ENCODE measurements at places on chromosomes 12 and 14.

DNA sequence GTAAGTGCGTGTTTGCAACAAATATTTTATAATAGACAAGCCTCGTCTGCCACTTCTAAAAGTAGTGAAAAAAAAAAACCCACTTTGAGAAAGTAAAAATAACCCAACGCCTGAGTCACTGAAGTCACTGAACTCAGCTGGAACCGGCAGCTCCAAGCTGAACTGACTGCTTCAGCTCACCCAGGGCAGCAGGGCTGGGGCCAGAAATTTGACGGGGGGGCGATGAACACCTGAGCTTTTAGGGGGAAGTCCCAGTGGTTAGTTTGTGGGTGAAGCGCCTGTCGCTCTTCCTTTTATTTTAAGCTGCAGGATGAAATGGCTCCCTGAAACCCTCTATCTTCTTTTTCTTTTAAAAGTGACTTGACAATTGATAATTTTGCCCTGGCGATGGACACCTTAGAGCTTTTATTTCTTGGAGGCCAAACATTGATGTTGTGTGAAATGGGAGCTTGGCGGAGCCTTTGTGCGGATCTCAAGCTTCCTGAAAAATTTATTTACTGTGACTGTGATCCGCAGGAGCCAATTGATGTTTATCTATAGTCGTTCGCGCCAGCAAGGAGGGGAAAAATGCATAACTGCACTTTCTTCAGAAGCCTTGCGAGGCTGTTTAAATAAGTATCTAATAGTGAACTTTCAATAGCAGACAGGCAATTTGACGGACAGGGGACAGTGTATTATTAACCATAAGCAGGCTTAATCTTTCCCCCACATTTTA is 173.2 kb upstream of the MYL2 start:
- no peak for DNase-seq

DNA sequence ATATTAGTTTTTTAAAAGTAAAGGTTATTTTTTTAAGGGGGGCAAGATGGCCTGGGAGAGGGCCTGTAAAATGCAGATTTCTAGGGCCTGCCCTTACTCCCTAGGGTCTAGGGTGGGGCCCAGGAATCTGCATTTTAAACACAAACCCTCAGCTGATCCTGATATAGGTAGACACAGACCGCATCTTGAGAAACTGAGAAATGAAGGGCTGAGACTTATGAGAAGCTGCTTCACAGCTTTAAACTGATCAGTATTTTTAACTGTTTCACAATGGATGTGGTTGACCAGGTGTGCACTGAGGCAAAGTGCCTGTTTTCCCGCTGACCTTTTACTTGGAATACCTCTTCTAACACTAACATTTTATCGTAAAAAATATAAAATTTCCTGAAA is 84.0 kb downstream of the CCDC88C start:
- DNase-seq, result no peak

DNA sequence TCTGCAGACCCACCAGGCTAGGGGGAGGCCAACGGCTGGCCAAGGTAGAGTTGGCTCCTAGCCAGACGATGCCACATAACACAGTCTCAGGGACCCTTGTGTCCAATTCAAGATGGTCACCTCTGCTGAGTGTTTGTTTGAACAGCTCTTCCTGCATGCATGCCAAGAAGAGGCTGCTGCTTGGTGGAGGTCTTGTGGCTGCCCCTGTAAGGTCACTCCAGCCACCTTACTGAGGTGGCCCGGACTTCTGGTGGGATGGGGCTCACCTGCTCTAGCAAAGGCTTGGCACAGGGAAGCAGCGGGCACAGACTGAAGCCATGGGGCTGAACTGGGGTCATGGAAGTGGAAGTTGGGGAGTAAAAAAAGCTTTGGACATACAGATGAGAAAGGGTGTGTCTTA is 210.3 kb downstream of the GLT1D1 start:
- DNase-seq, result no peak

DNA sequence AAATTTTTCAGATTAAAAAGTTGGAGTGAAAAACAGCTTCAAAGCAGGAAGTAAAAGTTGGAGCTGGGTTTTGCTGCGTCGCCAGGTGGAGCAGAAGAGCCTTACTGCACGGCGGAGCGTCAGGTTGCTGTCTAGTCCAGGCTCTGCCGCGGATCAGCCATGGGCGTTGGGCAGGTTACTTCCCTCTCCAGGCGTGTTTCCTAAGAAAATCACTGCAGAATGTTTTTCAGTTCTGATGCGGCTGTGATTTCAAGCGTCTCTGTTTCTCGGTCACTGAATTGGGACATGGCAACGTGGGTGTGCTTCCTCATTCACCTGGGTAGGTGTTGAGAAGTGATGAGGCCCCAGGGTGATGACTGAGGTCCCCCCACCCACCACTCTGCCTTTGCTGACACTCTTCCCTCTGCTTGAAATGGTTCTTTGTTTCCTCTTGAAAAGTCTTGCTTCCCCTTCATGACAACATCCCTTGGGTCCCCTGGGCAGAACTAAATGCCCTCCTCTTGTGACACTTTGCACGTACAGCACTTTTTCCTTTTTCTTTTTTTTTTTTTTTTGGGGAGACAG is 7.6 kb downstream of the EVL start:
- no peak for DNase-seq

DNA sequence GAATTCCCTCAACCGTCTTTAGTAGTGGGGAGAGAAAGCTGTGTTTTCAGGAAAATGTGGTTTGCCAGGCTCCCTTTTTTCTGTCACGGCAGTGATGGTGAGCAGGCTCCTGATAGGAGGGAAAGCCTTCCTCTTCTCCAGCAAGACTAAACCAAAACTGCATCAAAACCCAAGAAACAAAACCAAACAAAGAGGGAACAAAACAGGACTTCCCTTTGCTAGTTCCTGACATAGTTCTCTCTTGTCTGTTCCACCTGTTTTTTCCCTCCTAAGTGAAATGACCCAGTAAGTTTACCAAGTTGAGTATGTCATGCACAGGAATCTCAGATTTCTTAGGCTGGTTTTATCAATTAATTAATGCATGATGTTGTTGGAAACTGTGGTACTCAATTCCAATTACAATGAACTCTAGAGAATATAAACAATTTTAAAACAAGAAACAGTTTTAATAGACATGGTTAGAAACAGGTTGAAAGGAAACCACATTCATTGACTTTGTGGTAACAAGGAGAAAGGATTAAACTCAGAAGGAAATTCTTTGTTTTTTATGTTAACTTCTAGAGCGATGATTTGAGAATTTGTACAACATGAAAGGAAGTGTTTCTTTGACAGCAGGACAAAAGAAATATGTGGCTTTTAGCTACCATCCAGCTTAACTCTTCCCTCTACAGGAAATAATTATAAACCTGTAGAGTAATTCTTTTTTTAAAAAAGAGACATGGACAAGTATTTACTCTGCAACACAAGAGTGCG is 23.0 kb upstream of the CSRP2 start:
- DNase-seq, result no peak

GRCh38 chr14:52934762-52935161 is 16.1 kb downstream of the FERMT2 start:
- no peak for DNase-seq

- DNase-seq, result no peak
These were observed 102.8 kb upstream of the NUDT4 start for GRCh38 chr12:93274937-93275336.

GRCh38 chr12:82108615-82109014 is 249.6 kb downstream of the CCDC59 start:
- no peak for DNase-seq

DNA sequence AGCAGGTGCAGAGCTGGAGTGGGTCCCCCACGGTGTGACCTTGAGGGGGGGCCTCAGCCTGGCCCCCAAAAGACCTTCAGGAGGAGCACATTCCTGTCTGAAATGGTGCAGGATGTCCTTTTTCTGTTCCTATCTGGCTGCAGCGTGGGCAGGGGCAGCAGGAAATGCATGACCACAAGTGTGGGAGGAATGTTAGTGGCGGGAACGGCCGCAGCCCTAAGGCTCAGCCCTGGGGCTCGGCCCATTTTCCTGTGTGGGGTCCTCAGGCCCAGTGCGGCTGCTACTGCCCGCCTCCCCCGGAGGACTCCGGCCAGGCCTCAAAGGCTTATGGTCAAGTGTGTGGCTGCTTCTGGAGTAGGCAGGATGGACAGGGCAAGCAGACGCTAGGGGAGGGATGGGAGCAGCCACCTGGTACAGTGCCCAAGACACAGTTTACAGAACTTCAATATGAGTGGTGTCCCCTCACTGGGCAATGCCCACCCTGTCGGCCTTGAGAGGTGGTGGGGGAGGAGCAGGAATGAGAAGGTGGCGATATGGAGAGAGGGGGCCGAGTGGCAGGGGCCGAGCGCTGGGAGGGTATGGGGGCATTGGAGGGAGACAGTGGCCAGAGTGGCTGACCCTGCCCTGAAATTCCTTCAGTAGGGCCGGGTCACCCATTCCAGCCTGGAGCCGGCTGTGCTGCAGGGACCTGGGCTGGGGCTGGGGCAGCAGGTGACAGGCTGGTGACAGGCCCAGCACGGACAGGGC is 137.4 kb downstream of the CALM1 start:
- no peak for DNase-seq

GRCh38 chr12:1606021-1606622 is 11.7 kb upstream of the FBXL14 start:
- DNase-seq, result peak; percentile 45

GRCh38 chr12:105272814-105273416 is 36.9 kb upstream of the APPL2 start:
- no peak for DNase-seq

GRCh38 chr14:59126714-59127436 is 61.6 kb upstream of the DAAM1 start:
- DNase-seq, result peak; percentile 43

DNA sequence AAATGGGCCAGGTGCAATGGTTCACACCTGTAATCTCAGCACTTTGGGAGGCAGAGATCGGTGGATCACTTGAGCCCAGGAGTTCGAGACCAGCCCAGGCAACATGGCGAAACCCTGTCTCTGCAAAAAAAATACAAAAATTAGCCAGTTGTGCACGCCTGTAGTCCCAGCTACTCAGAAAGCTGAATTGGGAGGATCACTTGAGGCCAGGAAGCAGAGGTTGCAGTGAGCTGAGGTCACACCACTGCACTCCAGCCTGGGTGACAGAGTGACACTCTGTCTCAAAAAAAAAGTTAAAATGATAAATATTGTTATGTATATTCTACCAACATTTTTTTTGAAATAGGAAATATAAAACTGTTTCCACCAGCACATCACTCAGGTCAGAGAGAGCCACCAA is 64.9 kb downstream of the NDUFA12 start:
- DNase-seq, result no peak

GRCh38 chr12:7806863-7807487 is 17.8 kb downstream of the NANOG start:
- no peak for DNase-seq

DNA sequence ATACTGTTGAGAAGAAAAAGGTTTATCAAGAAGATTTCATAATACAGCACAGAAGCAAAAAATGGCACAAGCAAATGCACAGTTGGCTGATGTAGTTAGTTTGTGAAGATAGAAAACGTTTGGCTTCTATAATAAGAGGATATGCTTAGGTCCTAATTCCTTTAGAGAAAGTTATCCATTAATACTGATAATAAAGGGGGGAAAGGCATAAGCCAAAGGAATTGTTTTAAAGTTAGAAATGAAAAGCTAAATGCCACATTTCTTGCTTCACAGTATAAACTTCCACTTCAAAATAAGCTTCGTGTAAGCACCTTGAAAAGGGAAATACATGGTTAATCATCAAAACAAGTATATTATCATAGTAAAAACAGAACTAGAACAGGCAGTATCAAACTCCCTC is 12.4 kb downstream of the LMO3 start:
- DNase-seq, result no peak

- DNase-seq, result no peak
These were observed 22.2 kb downstream of the GSC start for GRCh38 chr14:94747739-94748138.

DNA sequence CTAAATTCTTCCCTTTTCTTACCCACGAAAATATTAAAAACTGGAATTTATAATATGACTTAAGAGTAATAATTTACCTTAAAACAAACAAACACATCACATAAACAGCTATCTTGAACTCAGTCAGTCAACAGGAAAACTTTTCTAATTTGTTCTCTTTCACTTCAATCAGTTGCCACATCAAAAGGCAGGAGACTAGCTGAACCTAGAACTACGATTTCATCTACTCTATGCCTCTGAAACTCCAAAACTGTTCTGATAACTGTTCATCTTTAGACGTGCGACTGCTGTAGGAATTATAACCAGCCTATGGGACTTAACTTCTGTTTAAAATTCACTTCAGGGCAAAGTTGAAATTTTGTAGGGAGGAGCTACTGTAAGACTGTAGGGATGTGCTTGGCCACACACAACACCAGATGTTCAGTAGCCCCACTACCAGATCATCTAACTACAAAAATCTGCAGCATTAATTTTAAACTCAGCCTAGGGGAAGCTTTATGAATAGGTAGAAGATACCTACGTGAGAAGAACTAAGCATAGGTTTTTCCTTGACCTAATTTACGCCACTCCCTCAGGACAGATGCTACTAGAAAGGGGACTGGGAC is 7.6 kb upstream of the RAD51AP1 start:
- no peak for DNase-seq

DNA sequence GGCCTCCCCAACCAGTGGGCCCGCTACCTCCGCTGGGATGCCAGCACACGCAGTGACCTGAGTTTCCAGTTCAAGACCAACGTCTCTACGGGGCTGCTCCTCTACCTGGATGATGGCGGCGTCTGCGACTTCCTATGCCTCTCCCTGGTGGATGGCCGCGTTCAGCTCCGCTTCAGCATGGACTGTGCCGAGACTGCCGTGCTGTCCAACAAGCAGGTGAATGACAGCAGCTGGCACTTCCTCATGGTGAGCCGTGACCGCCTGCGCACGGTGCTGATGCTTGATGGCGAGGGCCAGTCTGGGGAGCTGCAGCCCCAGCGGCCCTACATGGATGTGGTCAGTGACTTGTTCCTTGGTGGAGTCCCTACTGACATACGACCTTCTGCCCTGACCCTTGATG is 73.0 kb downstream of the NRXN3 start:
- no peak for DNase-seq

- DNase-seq, result no peak
These were observed 39.7 kb downstream of the PPTC7 start for GRCh38 chr12:110543252-110543959.

DNA sequence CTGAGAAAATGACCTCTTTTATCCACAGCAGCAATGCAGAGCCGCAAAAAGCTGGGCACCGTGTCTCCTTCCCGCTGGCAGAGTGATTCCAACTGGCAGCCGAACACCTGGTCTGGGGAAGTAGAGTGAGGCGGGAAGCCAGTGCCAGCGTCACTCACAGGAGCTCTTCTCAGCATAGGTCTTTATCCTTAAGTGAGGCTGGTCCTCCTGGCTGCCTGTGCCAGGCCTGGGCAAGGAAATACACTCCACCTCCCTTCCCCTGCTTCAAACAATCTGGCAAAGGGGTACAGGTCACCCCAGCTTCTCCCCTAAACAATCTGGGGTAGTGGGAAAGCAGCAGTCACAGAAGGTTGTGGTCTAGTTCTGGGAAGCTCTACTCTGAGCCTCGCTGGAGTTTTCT is 4.8 kb downstream of the ARHGAP9 start:
- no peak for DNase-seq

- DNase-seq, result no peak
These were observed 8.6 kb upstream of the NEMF start for GRCh38 chr14:49860988-49861698.

All from COR-L47 (cell line).